Stimulated activated CD4-positive, alpha-beta T cell treated with anti-CD3 and anti-CD28 coated beads, Interleukin-2, amount 100 ng/mL, for 48 hours (primary cell): ENCODE measurements at places on chromosomes 2 and 18.

- DNase-seq, result no peak
Observed at GRCh38 chr2:139031722-139032121, 251.5 kb upstream of the NXPH2 start.

- DNase-seq, result no peak
Observed at GRCh38 chr2:11947956-11948355, 201.5 kb downstream of the LPIN1 start.

DNA sequence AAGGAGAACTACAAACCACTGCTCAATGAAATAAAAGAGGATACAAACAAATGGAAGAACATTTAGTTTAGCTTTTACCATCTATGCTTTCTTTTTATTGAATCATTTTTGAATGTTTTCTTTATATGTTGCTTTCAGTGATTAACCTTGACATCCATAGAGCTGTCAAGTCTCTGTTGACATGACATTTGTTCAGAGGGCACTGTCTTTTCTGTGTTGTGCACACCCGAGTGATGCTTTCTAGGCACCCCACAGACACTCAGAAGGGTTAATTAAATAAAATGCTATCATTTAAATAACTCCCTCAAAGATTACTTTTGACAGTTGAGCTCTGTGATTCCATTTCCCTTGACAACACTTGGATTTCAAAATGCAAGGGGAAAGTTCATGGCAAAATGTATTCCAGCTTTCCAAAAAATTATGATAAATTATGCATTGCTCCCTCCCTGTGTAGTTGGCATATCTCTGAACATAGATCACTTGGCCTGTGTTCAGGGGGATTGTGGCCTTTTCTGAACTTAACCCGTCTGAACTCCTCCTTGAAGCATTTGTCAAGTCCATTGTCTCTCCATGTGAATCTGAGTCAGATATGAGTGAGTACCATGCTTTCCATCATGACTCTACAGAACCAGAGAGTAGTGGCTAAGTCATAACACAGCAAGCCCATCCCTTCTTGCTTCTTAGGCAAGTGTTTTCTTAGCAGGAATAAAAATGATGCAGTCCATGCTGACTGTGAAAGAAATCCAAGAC lies 372.6 kb downstream of the RPRM start:
- no peak for DNase-seq

DNA sequence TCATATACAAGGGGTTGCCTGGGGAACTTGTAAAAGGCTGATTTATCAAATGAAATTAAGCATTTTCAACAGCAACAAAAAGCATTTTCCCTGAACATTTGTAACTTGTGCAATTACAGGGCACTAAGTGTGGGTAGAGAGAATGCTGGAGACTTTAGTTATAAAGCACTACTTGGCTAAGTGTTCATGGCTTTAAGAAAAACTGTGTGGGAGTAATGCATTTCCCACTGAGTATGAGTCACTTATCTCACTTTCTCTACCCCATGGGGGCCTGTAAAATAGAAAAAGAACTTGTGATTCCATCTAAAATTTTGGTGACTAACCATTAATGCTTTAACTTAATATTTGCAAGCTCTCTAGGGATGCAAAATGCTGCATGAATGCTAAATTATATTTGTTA lies 193.4 kb downstream of the CCDC102B start:
- DNase-seq, result no peak

- DNase-seq, result no peak
Observed at GRCh38 chr2:21633015-21633414, 509.2 kb downstream of the TDRD15 start.

DNA sequence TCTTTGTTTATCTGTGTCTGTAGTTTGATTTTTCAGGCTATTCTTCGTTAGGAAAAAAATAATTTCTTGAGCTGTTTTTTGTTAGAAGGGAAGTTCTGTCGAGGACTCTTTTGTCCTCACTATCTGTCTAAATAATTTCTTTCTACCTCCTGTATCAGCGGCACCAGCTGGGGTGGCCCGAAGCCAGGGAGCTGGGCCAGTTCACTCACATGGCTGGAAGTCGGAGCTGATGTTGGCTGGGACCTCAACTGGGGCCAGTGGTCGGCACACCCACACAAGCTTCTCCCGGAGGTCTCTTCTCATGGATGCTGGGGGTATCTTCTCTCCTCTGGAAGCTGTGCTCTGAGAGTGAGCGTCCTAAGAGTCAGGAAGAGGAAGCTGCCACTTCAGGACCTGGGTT lies 8.0 kb upstream of the PDIA6 start:
- no peak for DNase-seq

DNA sequence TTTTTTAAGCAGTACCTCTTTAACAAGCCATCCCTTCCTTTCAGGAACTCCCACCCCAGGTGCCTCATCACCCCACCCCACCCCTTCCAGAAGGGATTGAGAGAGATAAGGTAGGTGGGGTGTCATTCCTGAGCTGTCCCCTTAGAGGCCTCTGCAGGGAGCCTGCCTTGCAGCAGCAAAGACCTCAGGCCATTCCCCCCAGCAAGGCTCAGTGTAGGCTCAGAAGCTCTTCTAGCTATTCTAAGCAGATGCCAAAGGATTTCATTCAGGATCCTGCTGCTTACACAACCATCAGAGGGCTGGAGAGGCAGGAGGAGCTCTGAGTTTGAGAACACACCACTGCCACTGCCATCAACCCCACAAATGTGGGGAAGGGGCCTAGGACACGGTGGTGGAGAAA lies 5.8 kb upstream of the FIGLA start:
- no peak for DNase-seq

DNA sequence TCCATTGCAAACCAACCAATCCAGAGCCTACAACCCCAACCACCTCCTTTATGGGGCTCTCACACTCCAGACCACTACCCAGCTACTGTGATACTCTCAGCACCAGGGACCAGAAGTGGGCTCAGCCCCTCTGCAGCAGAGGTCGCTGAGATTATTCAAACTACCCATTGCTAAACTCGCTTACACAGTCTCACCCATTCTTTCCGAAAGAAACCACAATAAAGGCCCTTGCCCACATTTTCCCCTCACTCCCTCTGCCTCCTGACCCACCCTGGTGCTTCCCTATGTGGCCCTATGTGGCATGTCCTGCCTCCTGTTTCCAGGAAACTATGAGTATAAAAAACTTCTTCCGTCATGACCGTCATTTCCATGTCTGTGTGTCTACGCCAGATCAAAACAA lies 10.7 kb downstream of the TEX51 start:
- DNase-seq, result no peak

GRCh38 chr18:36376361-36376760 lies 78.8 kb downstream of the FHOD3 start:
- DNase-seq, result no peak

- DNase-seq, result no peak
Observed at GRCh38 chr2:53035153-53035552, 732.5 kb upstream of the CHAC2 start.

DNA sequence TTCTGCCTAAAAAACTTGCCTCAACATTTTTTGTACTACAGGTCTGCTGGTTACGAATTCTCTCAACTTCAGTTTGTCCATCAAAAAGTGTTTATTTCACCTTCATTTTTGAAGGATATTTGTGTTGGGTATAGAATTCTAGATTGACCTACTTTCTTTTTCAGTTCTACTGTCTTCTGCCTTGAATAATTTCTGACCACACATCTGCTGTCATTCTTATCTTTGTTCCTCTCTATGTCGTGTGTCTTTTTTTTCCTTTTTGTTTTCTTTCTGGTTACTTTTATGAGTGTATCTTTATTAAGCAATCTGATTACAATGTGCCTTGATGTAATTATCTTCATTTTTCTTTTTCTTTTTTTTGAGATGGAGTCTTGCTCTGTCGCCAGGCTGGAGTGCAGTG lies 25.3 kb downstream of the ADCY3 start:
- no peak for DNase-seq

DNA sequence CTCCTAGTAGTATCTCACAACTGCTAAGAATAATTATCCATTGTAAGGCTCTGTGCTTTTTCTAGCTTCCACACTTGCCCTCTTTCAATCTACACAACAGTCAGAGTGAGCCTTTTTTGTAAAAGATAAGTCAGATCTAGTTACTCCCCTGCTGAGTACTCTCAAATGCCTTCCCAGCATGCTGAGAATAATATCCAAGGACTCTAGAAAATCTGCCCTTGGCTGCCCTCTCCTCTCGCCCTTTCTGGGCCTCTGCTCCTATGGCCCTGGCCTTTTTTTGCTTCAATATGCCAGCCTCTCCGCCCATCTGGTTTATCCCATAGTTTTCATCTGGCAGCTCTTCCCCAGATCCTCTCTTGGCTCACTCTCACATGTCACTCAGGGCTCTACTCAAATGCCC lies 455.9 kb upstream of the UBE2E3 start:
- no peak for DNase-seq

- DNase-seq, result no peak
Observed at GRCh38 chr2:85753525-85754312, at the start of gene ATOH8. Gene ATOH8 (plus strand): TSS chr2:85753991. CDS start chr2:85754190, 199 bp downstream.

- DNase-seq, result no peak
Observed at GRCh38 chr2:192150166-192150565, 44.6 kb downstream of the TMEFF2 start.

- no peak for DNase-seq
Observed at GRCh38 chr2:10965241-10965843, 53.6 kb downstream of the KCNF1 start.

DNA sequence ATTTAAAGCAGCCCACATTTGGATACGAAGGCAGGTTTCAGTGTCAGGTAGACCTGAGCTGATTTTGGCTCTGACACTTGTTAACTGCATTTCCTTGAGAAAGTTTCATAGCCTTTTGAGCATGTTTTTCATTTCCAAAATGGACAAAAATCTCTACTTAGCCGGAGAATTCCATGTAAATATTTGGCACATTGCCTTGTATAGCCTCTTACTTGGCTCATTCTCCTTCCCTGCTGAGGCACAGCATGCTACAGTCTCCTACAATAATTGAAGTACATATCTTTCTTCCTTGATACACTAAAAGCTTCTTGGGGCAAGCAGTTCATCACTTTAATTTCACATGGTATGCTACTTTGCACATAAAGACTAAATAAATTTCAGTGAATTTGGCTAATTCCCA lies 772.2 kb upstream of the CHAC2 start:
- no peak for DNase-seq

DNA sequence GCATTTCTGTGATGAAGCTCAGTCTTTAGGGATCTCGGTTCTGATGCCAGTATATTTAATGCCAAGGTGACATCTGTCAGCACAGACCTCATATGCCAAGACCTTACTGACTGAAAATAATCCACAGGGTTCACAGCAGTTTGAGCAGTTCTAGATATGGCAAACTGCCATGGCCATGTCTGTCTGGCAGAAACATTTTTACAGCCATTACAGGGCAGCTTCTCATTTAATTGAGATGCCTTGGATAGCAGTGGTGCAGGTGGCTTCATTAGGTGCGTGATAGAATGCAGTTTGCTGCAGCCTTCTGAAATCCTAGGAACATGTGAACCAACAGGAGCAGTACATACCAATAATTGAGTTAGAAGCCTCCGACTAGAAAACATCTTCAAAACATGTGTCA lies 510.6 kb downstream of the XIRP2 start:
- DNase-seq, result no peak
